ENCODE measurements at places on chromosomes 4 and X.

DNA sequence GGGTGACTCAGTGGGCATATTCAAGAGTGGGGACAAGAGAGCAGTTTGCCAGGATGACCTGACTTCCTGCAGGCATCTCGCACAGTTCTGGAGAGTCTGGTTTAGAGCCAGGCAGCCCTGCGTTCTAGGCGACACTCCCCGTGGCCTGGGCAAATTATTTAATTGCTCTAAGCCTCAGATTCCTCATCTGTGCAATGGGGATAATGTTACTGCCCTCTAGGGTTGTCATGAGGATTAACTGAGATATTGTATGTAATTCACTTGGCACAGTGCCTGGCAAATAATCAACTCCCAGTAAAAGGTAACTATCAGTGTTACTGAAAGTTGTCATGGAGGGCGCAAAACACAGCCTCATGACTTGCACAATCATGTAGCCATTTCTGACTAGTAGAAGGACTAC is 48.8 kb upstream of the PITX2 start:
- no peak for DNase-seq

- DNase-seq = no peak
These were observed 22.5 kb upstream of the CENPU start for GRCh38 chr4:184756399-184756798.

DNA sequence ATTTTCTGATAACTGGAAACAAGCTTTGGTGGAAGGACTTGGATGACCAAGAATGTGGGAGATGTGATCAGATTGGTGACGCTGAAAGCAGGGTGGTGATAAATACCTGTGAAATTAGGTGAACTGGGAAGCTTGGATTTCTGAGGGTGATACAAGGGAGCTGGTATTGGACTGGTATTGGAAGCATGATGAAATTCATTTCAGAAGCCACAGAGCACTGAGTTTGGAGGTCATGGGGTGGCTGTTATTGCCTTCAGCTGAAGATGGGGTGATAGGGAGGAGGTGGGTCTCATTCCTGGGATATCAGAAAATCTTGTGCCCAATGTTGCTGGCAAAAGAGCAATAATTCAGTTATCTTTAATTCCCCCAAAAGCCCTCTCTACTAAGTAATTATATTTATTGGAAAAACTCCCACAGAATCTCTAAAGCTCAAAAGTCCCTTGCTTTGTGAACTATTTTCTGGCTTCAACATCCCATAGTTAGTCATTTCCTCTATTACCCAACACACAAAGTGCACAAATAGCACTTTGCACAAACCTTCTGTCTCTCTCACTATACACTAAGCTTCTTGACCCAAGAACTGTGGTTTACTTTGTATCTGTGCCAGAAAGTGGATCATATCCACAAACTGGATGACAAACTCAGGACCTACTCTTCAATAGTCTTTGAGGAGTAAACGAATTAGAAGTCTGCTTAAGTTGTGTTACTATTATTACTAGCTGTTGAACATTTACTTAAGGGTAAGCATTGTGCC is 23.1 kb upstream of the CAMK2D start:
- no peak for DNase-seq

DNA sequence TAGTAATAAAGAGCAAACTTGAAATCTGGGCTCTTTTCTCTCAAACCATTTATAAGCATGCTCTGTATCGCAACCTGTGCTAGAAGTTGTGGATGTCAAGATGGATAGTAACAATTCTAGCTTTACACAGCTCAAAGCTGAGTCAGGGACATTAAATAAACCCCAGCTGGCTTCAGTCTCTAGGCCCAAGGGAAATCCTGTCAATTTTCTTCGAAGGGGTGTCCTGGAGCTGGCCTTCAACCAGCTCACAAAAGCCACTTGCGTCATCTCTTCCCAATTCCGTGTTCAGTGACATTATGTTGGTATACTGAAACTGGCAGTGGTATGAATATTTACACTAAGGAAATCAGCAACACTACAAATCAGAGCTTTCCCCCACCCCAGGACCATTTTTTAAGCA is 89.8 kb upstream of the PRKG2 start:
- no peak for DNase-seq

DNA sequence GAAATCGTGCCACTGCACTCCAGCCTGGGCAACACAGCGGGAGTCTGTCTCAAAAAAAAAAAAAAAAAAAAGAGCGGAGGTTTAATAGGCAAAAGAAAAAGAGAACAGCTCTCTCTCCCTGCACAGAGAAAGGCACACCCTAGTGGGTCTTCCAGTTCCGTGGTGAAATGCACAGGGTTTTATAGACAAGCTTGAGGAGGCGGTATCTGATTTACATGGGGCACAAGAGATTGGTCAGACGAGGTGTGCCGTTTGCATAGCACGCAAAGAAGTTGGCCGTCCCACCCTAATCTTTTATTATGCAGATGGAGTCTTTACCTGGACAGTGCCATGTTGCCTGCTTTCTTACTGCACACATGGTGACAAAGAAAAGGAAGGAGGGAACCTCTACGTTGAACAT is 33.5 kb upstream of the REST start:
- no peak for DNase-seq

DNA sequence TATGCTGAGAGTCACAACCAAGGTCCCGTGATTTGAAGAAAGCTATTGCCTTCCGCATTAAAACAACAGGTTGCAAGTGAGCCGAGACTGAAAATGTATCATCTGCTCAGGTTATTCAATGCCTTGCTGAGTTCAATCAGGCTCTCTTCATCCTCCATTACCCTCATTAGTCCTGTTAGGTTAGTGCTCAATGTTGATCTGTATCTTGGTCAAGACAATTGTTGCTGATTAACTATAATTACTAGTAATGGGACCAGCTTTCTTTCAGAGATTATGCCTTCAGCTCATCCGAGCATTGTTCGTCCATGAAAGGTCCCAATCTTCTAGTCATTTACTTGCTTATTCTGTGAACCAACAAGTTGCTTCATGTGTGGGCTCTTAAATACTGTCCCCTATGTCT is 534.6 kb upstream of the FAM241A start:
- no peak for DNase-seq

- no peak for DNase-seq
These were observed 61.6 kb downstream of the KIT start for GRCh38 chr4:54719378-54719777.

All from bone marrow (tissue), 2 donors.